ENCODE measurements at places on chromosomes 16 and 17.

- DNase-seq = no peak
Observed at GRCh38 chr16:50925758-50926357, 184.0 kb downstream of the CYLD start.

- DNase-seq = no peak
Observed at GRCh38 chr16:12271006-12271405, 294.5 kb downstream of the SNX29 start.

DNA sequence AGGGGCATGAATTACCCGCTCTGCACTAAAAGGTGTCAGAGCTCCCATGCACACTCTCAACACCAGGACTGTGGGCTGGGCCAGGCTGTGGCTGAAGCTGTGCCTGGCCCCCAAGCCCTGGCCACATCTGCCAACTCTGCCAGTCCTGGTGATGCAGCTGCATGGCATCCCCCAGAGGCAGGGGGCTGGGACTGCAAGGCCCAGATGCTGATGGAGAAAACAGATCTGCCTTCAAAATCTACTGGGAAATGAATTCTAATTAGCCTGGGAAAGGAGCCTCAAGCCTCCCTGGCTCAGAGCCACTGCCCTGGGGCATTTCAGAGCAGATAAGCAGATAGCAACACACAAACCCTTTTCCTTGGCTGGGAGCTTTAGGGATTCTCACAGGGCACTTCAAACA lies 3.4 kb downstream of the CHST6 start:
- DNase-seq = no peak

GRCh38 chr17:67491009-67491680 lies 114.1 kb downstream of the PITPNC1 start:
- peak; percentile 83 for DNase-seq

DNA sequence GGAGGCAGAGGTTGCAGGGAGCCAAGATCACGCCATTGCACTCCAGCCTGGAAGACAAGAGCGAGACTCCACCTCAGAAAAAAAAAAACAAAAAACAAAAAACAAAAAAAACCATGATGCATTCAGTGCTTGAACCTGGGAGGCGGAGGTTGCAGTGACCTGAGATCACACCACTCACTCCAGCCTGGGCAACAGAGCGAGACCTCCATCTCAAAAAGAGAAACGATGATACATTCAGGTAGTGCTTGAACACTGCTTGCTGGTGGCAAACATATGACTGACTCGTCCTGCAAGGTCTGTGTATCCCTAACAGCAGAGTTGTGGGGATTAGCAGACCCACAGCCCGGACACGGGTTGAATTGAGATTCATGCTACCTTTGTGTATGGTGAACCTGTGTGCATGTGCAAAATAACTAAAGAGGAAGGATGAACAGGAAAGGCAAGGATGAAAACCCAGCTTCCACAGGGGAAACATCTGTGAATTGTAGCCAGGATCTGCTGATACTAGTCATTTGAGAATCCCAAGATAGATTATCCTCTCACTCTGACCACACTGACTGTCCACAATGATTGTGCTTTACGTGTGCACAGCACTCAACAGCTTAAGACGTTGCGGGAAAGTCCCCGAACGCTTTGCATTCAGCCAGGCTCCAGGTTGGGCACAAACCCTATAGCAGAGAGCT lies 52.4 kb upstream of the MRPS23 start:
- DNase-seq = no peak

DNA sequence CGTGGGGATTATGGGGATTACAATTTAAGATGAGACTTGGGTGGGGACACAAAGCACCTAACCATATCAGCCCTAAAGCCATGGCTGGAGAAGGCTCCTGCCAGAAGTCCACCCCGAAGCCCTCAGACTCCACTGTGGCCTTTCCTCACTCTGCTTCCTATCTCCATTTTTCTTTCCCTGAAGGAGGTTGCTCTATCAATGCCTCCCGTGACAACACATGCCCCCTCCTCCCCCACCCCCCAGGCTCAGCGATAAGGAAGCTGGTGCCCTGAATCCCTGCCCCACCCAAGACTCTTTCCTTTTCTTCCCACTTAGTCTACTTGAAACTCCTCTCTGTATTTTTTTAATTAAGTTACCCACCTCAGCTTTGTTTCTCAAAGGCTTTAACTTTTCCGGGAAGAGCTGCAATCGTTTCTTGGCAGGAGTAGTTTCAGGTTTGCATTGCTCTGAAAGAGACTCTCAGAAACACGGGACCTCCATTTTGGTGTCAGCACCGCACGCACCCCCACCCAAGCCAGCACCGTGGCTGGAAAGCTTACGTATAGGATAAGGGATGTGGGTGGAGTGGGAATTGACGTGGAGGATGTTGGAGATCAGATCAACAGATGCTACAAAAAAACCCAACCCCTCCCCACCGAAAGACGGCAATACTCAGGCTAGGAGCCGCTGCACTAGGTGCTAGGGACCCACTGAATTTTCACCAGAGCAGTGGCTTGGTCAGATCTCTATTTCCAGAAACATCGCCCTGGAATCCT lies 15.2 kb upstream of the CA4 start:
- peak; percentile 23 for DNase-seq

- no peak for DNase-seq
Observed at GRCh38 chr17:75570034-75570676, 17.4 kb upstream of the MYO15B start.

DNA sequence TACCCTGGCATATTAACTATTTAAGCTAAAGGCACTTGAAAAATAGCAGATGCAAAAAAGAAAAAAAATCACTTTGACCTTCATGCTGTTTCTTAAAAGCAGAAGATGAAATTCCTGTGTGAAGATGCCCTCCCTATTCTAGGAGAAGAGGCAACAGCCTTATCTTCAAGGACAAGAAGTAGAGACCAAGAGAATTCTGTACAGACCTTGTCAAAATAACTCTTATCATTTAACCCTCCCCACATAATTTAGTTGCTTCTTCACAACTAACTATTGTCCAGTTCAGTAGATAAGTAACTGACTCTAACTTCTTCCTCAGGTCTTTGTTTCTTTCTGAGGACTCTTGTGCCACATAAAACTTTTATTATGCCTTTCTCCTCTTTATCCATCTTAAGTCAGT lies 72.0 kb upstream of the MARCHF10 start:
- DNase-seq = no peak

DNA sequence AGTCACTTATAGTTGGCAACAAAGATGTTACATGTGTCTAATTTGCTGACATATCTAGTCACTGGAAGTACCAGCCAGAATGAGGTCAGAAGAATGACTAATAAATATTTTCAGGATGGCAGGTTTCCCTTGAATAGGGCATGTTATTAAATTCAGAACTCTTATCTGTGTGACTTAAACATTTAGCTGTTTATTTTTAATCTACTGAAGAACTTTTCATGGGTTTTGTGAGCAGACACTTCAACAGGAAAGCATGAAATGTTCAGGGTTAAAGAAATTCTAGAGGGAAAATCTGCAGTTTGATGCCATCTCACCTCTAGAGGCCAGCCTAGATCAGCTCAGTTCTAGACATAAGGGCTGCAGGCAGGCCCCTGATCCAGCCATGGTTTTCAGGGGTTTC lies 13.2 kb downstream of the JPT2 start:
- no peak for DNase-seq

DNA sequence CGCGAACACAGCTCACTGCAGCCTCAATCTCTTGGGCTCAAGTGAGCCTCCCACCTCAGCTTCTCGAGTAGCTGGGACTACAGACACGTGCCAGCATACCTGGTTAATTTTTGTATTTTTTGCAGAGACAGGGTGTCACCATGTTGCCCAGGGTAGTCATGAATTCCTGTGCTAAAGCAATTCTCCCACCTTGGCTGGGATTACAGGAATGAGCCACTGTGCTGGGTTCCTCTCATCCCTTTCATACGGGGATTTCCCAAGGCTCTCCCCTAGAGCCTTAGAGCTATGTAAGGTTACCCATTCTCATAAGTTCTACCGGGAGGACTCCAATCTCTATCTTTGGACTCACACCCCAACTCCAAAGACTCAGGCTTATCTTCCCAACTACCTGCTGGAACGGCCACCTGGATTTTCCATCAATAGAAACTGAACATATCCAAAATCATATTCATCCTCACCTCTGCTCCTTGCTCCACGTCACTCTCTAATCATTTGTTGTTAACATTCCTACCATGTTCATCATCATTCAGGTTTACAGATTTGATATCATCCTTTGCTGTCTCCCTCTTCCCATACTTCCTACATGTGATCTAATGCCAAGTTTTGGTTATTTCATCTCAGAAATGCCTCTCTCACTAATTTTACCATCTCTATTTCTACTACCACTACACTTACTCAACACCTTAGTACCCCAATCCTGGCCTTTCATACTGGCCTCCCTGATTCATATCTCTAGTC lies 92.5 kb downstream of the NCOR1 start:
- no peak for DNase-seq

GRCh38 chr17:47875011-47875985 lies 20.7 kb upstream of the SP2 start:
- DNase-seq = no peak

GRCh38 chr16:19858340-19859018 lies 26.2 kb downstream of the GPRC5B start:
- no peak for DNase-seq

GRCh38 chr16:4328046-4328781 lies 12.3 kb downstream of the GLIS2 start:
- peak; percentile 89 for DNase-seq

GRCh38 chr16:84508502-84508901 lies 4.0 kb upstream of the MEAK7 start:
- no peak for DNase-seq

DNA sequence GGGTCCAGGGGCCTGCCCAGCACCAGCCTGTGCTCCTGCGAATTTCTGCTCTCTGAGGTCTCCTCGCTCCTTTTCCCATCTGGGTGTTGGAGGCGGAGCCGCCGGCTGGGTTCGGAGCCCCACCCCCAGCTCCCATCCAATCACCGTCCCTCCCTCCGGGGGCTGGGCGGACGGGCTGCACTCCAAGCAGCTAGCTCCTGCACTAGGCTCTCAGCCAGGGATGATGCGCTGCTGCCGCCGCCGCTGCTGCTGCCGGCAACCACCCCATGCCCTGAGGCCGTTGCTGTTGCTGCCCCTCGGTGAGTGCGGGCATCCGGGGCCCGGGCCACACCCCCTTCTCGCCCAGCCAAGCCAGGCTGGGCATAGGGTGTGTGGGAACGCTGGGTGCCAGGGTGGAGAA lies at the start of gene NRN1L:
Gene NRN1L, plus strand, starts transcription at position 202 of the 400 bp plus-strand sequence. Its CDS starts 19 bp downstream, at position 221.
- DNase-seq = peak; percentile 93

GRCh38 chr17:40602445-40603443 lies 37.5 kb upstream of the CCR7 start:
- no peak for DNase-seq

- no peak for DNase-seq
Observed at GRCh38 chr16:27446721-27447120, 44.7 kb downstream of the IL21R start.

DNA sequence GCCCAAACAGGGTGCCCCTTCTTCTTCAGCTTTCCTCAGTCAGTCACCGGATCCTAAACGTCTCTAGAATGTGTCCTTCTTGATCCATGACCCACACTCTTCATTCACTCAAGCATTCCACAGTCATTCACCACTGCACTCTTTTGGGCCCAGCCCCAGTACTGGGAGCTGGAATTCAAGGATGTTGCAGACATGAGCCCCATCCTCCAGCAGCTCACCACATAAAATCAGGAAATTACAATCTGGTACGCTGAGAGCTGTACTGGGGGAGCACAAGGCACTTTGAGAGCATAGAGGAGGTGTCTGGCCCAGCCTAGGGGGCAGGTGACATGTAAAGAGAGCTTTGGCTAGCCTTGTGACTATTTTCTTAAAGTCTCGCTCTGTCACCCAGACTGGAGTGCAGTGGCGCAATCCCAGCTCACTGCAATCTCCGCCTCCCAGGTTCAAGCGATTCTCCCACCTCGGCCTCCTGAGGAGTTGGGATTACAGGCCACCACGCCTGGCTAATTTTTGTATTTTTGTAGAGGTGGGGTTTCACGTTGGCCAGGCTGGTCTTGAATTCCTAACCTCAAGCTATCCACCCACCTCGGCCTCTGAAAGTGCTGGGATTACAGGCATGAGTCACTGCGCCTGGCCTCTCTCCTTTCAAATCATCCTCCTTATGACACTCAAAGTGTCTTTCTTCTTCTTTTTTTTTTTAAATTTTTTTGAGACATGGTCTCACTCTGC lies 18.7 kb downstream of the CES4A start:
- DNase-seq = no peak

- DNase-seq = no peak
Observed at GRCh38 chr17:78555746-78556401, 21.3 kb downstream of the DNAH17 start.

- DNase-seq = no peak
Observed at GRCh38 chr16:48373258-48374029, 11.8 kb downstream of the SIAH1 start.

DNA sequence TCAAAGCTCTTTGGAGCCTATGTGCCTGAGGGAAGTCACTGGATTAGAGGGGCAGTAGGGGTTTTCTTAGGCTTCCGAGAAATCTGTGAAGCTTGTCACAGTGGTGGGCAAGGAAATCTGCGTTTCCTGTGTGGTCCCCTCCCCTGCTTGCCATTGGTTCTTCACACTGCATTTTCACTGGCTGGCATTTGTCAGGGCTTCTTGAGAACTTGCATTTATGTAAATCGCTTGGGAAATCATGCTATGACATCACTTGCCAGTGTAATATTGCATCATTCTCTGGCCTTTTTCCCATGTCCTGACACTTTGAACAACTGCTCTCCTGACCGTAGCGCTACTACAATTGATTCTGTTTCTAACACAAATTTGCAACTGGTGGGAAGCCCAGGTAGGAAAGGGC lies 1.8 kb downstream of the CACNG3 start:
- no peak for DNase-seq

GRCh38 chr17:48071654-48072053 lies 23.5 kb downstream of the NFE2L1 start:
- DNase-seq = no peak

GRCh38 chr16:54175552-54176375 lies 110.8 kb downstream of the IRX3 start:
- DNase-seq = no peak

DNA sequence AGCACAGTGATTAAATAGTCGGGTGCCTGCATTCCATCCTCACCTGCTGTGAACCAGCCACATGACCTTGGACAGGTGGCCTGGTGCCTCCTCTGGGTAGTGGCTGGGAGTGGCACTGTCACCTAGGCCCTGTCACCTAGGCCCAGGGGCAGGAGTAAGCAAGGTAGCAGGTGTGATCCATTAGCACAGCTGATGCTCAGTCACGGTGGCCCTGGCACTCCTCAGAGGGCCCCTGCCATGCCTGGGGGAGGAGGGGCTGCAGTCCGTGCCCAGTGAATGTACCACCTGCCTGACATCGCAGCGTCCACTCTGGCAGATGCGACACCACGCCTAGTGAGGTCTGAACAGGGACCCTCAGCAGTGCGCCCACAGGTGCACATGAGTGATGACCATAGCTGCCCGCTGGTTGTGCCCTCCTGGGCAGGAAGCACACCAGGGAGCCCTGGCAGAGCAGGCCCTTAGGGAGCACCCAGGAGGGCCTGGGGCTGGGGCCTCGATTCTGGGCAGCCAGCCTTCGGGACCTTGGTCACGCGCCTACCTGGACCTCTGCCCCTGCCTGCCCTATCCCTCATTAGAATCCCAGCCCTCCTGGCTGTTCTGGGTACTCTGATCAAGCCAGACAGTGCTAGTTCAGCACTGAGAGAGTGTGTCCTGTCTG lies 33.1 kb upstream of the CRISPLD2 start:
- no peak for DNase-seq

- no peak for DNase-seq
Observed at GRCh38 chr17:16920628-16921020, 51.3 kb downstream of the TNFRSF13B start.

GRCh38 chr17:33046361-33047255 lies 55.0 kb downstream of the SPACA3 start:
- DNase-seq = no peak

All from right hindlimb (tissue), 1 donor.